ENCODE measurements at places on chromosomes 12 and 14. TPM values are rescaled to one million over a fixed set of nuclear protein-coding genes. Genes with fewer than 3 reads are reported as not detected.

The ZNF641 gene
- polyA plus RNA-seq = 4.5 TPM

The SPIC gene
- not detected for polyA plus RNA-seq

The FRMD6 gene
- 116 TPM for polyA plus RNA-seq

The NGB gene
- not detected for polyA plus RNA-seq

The CELA1 gene
- polyA plus RNA-seq = not detected

The BMAL2 gene
- 33.6 TPM for polyA plus RNA-seq
